ENCODE measurements at places on chromosomes 7 and 10.
A peak's percentile ranks its signal among the peaks of the same experiment; 100 is the strongest.

DNA sequence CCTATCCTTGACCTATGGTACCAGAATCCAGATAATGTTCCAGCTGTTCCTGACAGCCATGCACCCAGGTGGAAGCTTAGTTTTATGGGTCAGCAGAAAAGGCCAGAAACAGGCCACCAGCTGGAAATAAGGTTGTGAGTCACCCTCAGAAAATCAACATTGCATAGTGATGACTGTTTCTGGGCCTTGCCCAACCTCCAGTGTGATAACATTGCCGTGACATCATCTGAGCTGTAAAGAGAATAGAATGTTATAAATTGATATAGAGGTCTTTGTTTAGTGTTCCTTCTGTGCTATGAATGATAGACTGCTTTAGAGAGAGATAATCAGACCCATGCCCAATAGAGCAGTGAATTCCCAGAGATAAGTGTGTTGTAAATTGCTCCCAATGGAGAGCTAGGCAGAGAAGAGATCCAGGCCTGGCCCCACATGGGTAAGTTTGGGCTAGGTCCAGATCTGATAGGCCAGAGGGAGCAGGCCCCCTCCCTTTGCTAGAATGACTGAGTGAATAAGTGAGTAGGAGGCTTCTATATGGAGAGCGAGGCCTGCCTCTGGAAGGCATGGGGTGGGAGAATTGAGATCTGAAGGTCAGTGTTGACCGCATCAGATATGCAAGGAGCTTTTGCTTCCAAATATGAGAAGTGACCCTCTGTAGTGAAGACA is 14.2 kb upstream of the HPS1 start:
- peak; percentile 89 for DNase-seq

GRCh38 chr7:122352454-122352853 is 47.9 kb upstream of the FEZF1 start:
- DNase-seq: no peak

GRCh38 chr10:77832238-77832637 is 94.3 kb downstream of the DLG5 start:
- DNase-seq: no peak

DNA sequence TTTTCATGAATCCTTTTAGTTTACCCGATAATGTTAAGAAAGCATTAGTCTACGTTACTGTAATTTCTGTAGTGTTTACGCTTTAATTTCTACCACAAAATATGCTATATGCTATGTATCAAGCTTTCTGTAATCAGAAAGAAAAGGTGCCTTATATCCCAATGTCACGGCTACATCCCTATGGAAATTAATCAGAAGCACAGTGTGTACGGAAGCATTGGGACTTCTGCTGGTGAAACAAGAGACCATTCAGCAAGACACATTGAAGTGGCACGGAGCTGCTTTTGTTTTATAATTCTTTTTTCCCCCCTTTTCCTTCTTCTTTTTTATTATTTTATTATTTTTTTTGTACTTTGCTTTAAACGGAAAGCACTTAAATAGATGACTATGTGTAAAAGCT is 31.2 kb upstream of the SH2B2 start:
- DNase-seq: no peak

GRCh38 chr7:93861325-93861949 is 29.1 kb downstream of the TFPI2 start:
- no peak for DNase-seq

- DNase-seq: no peak
Observed at GRCh38 chr7:43392638-43393330, 190.1 kb upstream of the STK17A start.

DNA sequence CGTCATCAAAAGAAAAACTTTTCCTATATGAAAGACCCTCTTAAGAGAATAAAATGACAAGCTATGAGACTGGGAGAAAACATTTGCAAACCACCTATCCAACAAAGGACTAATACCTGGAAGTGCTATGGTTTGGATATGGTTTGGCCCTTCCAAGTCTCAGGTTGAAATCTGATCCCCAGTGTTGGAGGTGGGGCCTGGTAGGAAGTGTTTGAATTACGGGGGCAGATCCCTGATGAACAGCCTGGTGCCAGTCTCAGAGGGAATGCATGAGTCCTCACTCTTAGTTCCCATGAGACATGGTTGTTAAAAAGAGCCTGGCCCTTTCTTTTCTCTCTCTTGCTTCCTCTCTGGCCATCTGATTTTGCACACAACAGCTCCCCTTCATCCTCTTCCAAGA is 6.3 kb downstream of the ALDH18A1 start:
- no peak for DNase-seq

DNA sequence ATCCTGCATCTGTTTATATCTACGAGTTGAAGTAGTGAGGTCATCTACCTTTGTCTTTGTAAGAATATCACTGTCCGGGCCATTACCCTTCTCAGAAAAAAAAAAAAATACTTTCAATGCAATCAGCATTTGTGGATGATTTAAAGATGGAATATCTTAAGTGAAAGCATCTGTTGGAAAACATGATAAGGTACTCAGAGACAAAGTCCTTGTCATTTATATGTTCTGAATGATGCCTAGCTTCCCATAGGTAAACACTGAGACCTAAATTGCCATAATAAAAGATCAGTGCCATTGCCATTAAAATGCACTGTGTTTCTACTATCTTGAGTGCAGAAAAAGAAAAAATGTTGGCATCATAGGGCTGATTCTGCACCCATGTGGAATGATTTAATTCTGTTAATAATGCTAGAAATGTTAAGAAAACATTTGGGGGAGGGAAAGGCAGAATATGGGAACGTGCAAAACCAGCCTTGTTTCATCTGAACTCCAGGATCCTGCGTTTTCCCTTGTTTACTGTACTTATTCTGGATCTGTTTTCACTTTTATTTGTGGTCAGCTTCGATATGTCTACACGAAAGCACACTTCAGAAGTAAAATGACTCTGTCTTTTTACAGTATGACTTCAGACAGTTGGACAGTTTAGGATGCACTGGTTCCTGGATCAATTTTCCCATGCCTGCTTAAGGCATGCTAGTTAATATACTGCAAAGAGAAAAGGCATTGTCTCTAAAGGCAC is 669.8 kb downstream of the SUGCT start:
- peak; percentile 90 for DNase-seq

DNA sequence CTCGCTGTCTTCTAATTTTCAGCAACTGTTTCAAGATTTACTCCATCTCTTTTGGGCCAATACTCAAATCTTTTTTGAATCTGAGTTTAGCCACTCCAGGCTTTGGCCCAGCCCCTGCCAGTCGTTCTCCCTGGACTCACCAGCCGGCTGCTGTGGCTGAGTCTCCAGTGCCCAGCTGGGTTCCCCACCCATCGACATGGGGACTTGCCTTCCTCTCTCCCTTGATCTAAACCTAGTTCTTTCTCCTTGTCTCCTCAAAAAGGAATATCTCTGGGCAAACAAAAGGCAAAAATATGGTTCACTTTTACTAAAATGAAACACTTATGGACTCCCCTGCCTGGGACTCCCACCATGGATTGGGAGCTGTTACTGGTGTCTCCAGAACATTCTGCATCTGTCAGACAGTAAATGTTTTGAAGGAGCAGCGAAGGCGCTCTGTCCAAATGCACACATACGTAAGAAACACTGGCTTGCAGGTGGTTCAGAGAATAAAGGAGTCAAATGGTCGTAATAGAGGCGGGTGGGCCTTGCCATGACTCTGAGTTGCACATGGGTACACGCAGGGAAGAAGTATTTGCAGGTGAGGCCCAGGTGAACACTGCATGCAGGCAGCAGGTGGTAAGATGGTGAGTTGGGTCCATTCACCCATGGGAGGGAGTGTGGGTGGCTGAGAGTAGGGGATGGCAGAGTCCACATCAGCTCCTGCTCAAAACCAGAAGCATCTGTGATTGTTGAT is 35.5 kb upstream of the HABP2 start:
- no peak for DNase-seq

GRCh38 chr7:69588773-69589172 is 9.5 kb upstream of the AUTS2 start:
- no peak for DNase-seq

DNA sequence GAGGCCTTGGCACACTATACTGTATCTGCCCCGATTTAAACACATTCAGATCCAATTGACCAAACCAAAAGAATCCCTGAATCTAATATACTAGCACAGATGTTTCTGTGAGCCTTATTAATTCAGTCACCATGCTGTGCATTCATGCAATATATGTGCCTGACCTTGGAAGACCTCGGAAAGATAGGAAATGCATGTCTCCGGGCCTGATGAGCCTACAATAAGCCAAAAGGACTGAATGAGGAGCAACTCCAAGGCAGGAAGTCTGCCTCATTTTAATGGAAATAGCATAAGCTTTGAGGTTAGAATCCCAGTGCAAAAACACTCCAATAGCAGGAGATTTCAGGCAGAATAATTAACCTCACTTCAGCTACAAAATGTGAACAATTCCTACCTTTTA is 316.7 kb downstream of the LRRTM3 start:
- no peak for DNase-seq

GRCh38 chr10:132264966-132265889 is 42.5 kb downstream of the STK32C start:
- DNase-seq: peak; percentile 8

- peak; percentile 41 for DNase-seq
Observed at GRCh38 chr7:30285536-30286284, 1.3 kb downstream of the ZNRF2 start.

- DNase-seq: no peak
Observed at GRCh38 chr10:100008708-100009282, 952 bp downstream of the DNMBP start.

GRCh38 chr10:44986670-44987069 is 8.1 kb upstream of the DEPP1 start:
- no peak for DNase-seq

- no peak for DNase-seq
Observed at GRCh38 chr10:56298941-56299340, 62.1 kb downstream of the ZWINT start.

DNA sequence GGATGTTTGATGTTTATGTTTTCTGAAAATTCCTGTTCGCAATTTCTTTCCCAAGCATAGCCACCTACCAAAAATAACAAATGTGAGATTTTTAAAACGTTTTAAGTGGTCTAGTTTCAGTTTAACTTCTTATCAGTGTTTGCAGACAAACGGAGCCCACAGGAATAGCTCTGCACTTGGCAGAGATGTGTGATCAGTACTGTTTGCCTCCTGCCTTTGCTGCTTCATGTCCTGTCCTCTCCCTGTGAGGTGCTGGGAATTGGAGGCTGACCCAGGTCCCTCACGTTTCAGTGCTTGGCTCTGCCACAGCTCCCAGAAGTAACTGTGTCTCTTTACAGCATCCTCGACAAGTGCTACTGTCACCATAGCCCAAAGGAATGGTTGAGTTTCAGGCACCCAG is 1.2 kb downstream of the UCN3 start:
- DNase-seq: no peak

- no peak for DNase-seq
Observed at GRCh38 chr10:125257521-125258108, 97.3 kb upstream of the CTBP2 start.

GRCh38 chr10:49488056-49488717 is 50.7 kb downstream of the ERCC6 start:
- no peak for DNase-seq

DNA sequence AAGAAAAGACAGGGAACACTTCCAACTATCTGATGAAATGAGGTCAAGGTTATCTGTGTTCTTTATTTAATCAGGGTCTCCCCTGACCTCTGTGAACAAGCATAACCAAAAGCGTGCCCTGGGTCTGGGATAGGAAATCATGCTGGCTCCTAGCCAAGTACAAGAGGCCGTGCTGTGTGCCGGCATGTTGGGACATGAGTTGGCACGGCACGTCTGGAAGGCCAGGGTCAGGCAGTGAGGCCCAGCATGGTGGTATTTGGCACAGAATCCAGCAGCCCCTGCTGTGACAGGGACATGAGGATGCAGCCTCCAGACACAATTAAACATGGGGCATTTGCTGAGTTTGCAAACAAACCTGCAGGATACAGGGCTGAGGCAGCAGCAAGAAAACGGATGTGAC is 320.4 kb downstream of the PLXNA4 start:
- peak; percentile 45 for DNase-seq

DNA sequence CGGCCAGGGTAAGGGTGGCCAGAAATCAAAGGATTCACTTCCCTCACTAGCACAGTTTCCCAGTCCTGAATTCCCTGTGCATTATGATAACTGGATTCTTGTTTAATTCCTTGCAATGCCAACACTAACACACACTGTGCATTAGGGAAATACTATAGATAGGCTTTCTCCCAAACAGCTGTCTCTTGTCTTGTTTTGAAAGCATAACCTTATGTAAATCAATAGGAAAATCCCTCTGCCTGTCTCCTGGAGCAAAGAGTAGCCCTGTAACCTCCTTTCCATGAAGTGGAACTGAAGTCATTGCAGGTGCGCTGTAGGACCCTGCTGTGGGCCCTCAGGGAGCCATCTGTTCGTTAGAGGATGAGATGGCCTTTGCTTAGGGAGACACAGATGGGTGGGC is 82.8 kb upstream of the FAM171A1 start:
- DNase-seq: no peak

- no peak for DNase-seq
Observed at GRCh38 chr10:16505161-16505560, 16.5 kb downstream of the C1QL3 start.

GRCh38 chr10:33040436-33040835 is 82.4 kb upstream of the ITGB1 start:
- DNase-seq: no peak

DNA sequence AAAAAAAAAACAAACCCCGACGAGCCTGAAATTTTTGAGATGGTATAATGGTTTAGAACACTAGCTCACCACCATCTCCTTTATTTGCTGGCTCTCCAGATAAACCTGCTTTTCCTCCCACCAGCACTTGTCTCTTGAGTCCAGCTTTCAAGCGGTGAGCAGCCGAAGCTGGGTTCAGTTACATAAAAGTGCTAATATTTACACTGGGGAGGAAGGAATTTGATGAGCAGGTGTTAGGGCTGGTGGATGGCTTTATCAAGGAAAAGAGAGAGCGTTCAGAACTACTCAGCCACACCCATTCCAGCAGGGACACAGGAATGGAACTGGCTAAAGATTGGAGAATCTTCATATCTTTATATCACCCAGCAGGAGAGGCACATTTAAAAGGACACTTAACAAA is 6.6 kb upstream of the CALML3 start:
- no peak for DNase-seq

- DNase-seq: peak; percentile 71
Observed at GRCh38 chr10:113665806-113666354, 2.0 kb upstream of the NRAP start.
